ENCODE measurements at places on chromosomes 13 and 19. TPM values are rescaled to one million over a fixed set of nuclear protein-coding genes. Genes with fewer than 3 reads are reported as not detected.

SPTBN4 gene
- total RNA-seq: 6.6 TPM

NLRP4 gene
- not detected for total RNA-seq

DNA sequence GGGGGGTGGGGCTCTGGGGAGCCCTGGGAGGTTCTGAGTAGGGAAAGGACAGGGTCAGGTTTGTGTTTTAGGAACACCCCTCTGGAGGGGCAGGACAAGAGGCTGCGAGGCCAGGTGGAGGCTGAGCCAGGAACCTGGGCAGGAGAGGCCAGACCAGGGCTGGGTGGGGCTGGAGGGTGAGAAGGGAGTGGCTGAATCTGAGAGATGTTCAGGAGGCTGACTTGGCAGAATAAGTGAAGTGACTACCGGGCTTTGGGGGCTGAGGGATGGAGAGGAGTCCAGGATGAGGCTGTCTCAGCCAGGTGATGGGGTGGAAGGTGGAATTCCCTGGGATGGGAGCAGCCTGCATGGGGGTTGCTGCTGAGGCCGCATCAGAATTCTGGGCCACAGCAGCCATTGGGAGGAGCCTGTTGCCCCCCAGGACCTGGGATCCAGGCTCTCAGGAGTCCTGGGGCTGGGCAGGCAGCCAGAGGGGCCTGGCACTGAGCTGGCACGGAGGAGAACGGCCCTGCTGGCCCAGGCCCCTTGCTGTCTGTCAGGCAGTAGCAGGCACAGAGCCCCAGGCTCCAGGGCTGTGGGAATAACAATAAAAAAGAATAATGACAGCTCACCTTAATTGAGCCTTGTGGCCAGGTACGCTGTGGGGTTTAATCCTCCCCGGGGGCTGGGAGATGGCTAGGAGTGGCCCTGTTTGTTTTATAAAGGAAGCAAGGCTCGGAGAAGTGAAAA, 3.3 kb downstream of the PPP5C start:
- peak overlapping the region; percentile 6 for H3K4me3 ChIP-seq
- no peaks in the 10 kb centered on the region for H3K27me3 ChIP-seq
- H3K36me3 ChIP-seq: no peaks in the 10 kb centered on the region
- peak overlapping the region; percentile 66 for H3K27ac ChIP-seq
- H3K4me1 ChIP-seq: peaks cover 4% of the 10 kb centered on the region

DNA sequence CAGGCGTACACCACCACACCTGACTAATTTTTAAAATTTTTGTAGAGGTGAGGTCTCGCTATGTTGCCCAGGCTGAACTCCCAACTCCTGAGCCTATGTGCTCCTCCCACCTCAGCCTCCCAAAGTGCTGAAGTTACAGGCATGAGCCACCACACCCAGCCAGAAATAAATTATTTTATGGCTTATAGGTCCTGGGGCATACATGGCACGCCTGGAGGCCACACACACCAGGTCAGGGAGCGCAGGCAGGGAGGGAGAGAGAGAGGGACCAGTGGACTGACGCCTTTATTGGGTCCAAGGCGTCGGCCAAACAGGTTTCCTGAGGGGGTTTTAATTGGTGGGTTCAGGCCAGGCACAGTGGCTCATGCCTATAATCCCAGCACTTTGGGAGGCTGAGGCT, 6.8 kb downstream of the SPIB start:
- no peaks in the 10 kb centered on the region for H3K27me3 ChIP-seq
- no peak overlapping the region for H3K4me3 ChIP-seq
- H3K4me1 ChIP-seq: no peaks in the 10 kb centered on the region
- no peaks in the 10 kb centered on the region for H3K36me3 ChIP-seq
- no peak overlapping the region for H3K27ac ChIP-seq

GRCh38 chr13:74921326-74921725, 560.6 kb downstream of the TBC1D4 start:
- no peaks in the 10 kb centered on the region for H3K27me3 ChIP-seq
- no peak overlapping the region for H3K4me3 ChIP-seq
- no peak for DNase-seq
- no peaks in the 10 kb centered on the region for H3K36me3 ChIP-seq
- H3K4me1 ChIP-seq: no peaks in the 10 kb centered on the region

Data from Peyer's patch (tissue), 4 donors.